NCI-H345 (cell line): ENCODE measurements at places on chromosomes 3 and 15.

GRCh38 chr15:41401904-41402267 is 410 bp downstream of the NDUFAF1 start:
- no peak for DNase-seq

DNA sequence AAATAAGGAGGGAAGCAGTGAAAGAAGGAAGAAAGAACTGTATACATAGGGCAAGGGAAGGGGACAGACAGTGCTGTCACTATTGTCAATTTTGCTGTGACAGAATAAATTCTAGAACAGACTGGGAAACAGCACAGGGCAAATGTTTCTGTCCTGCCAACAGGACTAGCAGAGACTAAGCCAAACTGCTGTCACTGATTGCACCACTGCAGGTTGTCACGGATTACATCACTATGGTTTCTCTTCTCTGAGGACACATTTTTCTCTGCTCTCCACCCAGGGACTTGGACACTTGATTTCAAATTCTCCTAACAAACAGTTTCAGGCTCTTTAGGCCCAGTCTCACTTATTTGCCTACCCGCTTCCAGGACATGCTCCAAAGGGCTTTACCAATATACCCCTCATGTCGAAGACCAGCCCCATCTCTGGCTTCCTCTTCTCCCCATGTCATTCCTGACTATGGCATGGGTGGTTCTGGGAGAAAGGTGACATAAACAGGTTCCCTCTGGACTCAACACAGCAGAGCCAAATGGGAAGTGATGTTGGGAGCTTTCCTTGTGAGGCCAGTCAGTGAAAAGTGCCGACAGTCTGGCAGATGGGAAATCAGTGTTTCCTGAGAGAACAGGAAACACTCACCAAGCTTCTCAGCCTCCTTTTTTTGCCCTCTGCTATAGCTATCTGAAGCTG is 70.2 kb upstream of the ST3GAL6 start:
- DNase-seq, result no peak

DNA sequence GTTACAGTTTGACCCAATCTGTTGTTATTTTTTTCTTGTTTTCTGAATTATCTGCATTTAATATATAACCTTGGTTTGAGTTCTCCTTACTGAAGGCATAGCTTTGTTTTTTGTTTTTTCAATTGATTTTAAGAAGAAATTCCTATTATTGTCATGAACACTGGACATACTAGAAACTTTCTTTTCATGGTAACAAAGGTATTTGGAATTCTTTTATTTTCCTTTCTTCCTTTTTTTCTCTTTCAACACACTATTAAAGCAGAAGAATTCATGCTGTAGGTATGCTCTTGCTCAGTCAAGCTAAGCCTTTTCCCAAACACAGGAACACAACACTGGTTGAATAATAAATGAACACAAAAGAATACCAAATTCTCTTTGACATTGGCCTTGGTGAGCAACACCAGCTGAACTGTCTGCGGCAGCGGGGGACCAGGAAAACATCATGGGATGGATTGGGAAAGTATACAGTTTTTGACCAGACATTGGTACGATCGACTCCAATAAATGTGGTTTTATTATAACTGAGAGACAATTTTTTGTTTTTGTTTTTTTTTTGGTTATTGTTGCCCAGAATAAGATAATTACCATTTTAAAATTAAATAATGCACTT is 23.1 kb downstream of the U2SURP start:
- no peak for DNase-seq

DNA sequence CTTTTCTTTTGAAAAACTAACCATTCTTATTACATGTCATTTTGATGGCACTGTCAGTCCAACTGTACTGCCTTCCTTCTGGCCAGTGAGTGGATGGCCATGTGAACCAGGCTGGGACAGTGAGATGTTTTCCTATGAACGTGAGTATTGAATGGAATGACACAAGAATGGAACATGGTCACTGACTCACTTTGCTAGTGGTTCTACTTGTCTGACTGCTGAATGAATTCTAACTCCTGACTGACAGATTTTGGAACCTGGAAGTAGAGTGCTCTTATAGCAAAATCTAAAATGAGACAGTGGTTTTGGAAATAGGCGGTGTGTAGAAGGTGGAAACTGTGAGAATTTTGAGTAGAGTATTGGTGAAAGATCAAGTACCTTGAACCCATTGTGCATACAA is 606.9 kb upstream of the KCNMB2 start:
- DNase-seq, result no peak

GRCh38 chr3:58184982-58185360 is 25.8 kb downstream of the DNASE1L3 start:
- no peak for DNase-seq
